ENCODE measurements at places on chromosomes 4 and X.

DNA sequence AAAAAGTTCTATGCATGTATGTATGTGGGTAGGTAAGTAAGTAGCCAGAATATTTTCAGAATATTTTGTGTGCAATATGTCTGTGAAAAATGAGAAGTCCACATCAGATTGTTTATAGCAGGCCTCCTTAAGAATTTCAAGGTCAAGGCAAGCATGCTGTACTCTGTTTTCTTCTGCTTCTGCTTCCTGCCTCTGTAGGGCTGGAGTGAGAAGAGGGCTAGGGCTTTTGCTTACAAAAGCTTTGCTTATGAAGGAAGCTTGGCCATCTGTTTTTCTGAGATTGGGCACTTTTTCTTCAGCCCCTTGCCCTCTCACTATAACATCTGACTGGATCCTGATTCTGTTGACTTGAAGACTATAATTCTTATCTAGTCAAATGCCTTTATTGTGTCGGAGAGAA is 150.4 kb downstream of the EMCN start:
- DNase-seq: no peak

GRCh38 chr4:80225595-80225994 is 28.3 kb downstream of the PRDM8 start:
- DNase-seq: no peak

DNA sequence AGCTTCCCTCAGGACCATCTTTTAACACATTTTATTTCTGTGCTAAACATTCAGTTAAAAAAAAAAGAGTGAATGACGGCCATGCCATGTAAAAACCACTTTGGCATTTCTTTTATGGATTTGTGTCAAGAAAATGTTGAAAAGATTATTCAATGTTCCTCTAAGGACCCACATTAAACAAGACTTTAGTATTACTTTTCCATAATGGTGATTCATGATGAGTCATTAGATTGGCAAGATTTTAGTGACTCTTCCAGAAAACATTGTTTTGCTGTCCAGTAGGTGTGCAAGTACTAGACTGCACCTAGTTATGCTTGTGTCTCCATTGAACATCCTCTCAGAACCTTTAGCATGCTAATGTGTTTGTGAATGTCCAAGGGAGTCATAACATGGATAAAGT is 748.6 kb downstream of the STPG2 start:
- DNase-seq: no peak

- no peak for DNase-seq
Measured at GRCh38 chr4:151256134-151256533, 20.8 kb upstream of the PRSS48 start.

DNA sequence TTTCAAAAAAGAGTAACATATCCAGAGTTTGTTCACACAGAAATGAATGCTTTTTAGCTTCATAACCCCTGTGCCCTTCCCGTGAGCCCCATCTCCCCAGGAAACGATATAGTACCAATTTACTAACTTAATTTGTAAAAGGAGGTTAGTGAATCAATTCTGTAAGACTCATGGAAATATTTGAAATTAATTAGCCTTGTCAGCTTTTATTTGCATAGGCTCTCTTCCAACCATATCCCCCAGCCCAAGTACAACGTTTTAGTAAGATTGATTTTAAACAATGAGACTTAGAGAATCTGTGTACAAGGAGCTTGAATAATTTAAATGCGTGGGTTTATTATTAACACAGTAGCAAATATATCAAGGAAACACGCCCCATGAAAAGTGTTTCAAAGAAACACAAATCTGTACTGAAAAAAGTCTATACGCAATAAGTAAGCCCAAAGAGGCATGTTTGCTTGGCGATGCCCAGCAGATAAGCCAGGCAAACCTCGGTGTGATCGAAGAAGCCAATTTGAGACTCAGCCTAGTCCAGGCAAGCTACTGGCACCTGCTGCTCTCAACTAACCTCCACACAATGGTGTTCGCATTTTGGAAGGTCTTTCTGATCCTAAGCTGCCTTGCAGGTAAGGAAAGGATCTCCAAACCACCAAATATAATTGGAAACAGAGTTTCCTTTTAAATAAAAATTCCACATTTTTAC is at the start of gene VSIG1:
TSS of gene VSIG1 (plus strand) at position 512 of the 703 bp plus-strand sequence. CDS start at position 578, 66 bp downstream.
- DNase-seq: no peak

Data from NCI-H524 treated with DMSO at 0.1 percent for 48 hours (cell line).